ENCODE measurements at places on chromosomes 4 and X.

DNA sequence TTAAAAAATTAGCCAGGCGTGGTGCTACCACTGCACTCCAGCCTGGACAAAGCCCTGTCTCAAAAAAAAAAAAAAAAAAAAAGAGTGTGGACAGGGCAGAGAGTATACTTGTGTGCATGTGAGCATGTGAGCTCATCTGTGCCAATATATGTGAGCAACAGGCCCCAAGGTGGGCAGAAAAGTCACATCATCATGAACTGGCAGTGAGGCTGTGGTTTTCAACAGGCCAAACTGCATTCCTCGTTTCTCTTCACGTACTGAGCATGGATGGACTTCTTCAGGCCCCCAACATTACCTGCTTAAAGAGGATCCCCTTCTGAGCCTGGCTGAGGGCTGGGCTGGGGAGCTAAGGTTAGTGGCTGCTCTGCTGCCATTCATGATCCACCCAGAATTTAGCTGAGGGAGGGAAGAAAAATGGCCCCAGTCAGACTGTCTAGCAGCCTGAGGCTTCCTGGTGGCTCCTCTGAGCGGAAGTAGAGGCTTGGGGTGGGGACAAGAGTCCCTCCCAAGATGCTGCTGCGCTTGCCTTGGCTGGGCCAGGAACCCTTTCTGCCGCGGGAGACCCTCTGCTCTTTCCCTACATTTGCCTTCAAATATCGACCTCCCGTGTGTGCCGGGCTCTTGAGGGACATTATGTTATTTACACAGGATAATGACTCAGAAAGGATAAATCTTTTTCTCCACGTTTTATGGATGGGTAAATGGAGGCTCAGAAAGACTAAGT is 55.0 kb downstream of the DIPK2B start:
- no peak for DNase-seq

- no peak for DNase-seq
Observed at GRCh38 chr4:29405116-29405515, 1315.1 kb upstream of the PCDH7 start.

DNA sequence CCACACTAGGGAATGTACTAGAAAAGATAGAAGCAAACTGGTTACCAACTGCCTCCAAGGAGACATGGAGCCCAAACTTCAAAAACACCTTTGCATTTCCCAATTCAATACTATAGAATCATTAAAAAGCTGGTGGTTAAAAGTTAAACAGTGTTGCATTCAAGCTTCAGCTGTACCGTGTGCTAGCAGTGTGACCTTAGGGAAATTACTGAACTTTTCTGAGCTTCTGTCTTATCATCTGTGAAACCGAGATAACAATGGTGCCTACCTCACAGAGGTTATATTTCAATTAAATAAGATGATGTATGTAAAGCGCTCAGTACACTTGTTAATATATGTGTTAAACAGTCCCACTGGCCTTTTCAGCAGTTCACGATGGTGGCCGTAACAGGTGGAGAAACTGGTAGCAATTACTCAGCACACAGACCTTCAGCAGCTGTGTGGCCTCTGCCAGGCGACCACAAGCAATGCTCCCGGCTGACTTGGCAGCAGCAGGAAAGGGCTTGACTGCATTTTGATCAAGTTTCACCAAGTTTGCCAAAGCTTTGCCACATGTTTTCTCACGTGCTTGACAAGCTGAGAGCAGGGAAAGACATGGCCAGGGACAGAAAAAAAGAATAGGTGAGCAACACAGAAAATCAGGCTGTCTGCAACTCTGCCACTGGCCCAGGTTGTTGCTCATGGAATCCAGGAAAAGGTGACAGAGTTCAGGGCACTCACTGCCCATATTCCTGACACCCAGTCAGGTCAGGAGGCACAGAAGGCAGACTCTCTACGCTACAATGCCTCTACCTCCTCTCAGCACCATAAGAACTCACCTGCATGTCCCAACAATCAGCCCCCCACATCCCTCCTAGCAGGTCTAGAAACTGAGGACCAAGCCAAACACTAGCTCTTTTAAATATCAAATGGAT is 72.1 kb downstream of the PARM1 start:
- no peak for DNase-seq

GRCh38 chr4:124868495-124868894 is 156.0 kb upstream of the ANKRD50 start:
- no peak for DNase-seq

DNA sequence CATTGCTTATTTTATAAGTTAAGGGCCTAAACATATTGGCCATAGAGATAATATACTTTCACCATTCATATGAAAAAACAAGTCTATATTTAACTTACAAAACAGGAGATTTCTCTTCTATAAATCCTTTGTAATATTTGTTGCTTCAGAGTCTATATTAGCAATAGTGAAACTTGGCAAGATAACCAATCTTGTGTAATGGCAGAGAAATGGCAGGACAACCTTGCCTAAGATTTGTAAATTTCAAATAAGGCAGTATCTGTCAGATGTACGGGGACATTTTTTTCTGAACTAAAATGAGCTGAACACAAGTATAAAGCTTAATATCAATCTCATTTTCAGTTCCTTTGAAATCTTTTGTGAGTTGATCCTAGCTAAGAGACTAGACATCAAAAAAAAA is 17.8 kb upstream of the CPEB2 start:
- DNase-seq: no peak

GRCh38 chr4:15695729-15696128 is 7.1 kb upstream of the BST1 start:
- DNase-seq: no peak

GRCh38 chr4:86582410-86582809 is 11.7 kb upstream of the PTPN13 start:
- no peak for DNase-seq

DNA sequence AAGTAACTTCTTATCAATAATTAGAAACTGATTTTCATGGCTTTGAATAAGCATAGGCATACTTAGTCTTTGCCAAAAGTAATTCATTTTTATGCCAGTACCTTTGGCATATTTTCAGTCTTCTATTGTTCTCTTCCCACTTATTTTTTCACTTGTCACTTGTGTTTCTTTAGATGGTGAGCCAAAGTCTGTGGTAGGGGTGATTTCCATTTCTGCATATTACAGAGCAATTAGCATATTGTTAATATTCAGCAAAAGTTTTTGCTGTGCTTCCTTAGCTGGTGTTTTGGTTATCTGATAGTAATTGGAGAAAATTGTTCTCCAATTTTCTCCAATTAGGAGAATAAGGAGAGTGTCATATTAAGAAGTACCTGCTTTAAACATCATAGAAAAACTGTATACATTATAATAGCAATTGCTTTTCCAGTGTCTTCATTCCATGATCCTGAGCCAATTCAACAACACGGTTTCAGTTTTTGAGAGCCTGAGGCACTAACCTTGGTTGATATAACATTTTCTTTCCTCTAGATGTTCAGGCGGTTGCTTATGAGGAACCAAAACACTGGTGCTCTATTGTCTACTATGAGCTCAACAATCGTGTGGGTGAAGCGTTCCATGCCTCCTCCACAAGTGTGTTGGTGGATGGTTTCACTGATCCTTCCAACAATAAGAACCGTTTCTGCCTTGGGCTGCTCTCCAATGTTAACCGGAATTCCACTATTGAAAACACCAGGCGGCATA is 64.7 kb downstream of the SMAD1 start:
- no peak for DNase-seq

DNA sequence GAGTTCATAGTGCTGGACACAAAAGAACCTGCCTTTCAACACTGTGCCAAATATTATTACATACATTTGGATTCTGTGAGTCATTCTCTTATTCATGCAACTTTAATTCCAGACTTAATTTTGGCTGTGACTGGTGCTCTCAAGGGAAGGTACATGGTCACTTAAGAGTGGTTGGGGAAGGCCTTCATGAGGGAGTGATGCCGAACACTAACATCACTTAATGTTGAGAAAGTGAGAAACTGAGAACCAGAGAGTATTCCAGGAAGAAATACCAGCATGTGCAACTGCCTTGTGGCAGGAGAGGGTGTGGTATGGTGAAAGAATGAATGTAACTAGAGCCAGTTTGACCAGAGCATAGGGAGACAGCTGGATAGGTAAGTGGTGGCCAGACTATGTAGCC is 41.5 kb upstream of the FHDC1 start:
- no peak for DNase-seq

DNA sequence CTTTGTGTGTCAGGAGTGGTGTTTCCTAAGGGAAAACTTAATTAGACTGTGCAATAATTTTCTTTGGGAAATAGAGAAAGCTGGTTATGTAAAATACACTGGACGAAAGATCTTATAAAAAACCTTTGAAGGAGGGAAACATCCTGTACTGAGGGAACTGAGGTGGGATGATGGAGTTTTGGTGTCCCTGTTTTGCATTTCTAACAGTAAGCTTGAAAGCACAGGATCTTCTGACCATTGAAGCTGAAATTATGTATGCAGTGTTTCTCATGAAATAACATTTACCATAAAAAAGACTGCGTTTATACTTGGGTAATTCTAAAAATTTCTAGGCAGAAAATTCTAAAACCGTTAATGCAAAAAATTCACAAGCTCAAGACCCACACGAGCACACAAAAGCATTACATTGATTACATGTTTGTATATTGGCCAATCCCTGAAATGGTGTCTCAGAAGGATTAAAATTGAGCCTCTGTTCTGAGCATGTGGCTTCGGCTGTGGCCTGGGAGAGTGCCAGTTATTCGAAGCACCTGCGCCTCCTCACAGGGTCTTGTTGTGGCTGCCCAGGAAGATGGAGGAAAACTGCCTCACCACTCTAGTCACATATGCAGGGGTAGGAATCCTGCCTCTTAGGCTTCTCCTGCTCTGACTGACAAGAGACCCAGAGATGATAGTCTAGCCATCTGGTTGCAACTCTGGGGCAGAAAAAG is 49.5 kb downstream of the JADE3 start:
- DNase-seq: no peak

- DNase-seq: no peak
Observed at GRCh38 chr4:8071766-8072165, 86.8 kb downstream of the ABLIM2 start.

GRCh38 chrX:15451913-15452312 is 41.2 kb downstream of the PIR start:
- DNase-seq: no peak

- DNase-seq: no peak
Observed at GRCh38 chrX:132732236-132732635, 226.2 kb downstream of the HS6ST2 start.

DNA sequence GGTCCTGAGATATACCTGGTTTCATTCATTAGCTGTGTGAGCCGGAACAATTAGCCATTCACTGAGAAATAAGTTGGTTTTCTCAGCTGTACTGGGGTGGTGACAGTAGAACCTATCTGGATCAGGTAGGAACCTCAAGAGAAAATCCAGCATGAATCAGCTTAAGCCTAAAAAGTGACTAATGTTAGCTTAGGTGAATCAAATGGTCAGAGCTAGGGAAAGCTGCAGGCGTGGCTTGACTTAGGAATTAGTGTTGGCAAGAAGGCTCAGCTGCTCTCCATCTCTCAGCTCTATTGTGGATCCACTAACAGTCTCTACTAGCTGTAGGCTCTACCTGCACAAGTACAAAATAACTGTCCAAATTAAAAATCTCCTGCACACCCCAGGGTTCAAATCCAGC is 1025.5 kb downstream of the RAB28 start:
- no peak for DNase-seq

GRCh38 chr4:34412233-34412632 is 1832.1 kb downstream of the ARAP2 start:
- no peak for DNase-seq

DNA sequence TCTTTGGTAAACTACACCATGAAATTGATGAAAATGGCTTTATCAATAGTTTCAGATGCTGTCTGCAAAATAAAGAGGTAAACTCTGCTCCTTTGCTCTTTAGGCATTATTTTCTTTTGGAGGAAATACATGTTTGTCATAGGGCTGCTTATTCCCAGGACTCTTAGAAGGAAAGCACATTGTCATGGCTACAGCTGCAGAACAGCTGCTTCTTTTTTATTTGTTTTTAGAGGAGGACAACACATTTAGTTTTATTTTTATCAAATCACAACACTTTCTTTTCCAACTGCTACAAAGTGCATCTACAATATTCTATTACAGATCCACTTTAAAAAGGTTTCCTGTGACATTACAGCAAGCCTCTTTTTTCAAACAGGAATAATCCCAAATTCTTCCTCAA is 12.7 kb upstream of the HPF1 start:
- DNase-seq: no peak

GRCh38 chrX:771536-771935 is 140.9 kb downstream of the SHOX start:
- no peak for DNase-seq

DNA sequence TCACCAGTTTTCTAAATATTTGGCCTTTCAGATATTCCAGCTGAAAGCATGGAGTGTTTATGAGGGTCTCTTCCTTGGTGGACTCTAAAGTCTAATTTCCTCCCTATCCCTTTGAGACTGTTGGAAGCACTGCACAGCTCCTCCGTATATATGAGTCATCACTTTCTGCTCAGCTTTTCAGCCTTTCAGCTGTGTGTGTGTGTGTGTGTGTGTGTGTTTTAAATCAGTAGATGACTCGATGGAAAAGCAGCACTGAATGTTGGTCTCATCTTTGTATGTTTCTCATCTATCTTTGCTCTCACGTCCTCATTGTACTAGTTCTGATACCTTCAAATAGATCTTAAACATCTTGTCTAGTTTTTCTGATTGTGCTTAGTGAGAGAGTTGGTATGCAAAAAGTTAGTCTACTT is 81.6 kb downstream of the ZFX start:
- DNase-seq: no peak

DNA sequence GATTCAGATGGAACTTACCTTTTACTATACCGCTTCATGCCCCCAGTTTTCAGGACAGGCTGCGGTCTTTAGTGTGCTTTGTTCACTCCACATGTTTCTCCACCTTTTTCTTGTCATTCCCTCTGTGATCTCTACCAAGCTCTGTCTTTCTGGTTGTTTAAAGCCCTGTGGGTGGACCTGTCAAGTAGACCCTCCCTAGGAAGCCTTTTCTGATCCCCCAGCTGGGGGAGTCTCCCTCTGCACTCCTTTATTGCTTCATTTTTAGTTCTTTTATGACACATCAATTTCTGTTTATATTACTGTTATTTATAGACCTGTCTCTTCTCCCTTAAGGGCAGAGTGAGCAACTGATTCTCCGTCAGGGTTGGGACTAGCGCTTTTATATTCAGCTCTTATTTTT is 150.2 kb downstream of the C4orf33 start:
- no peak for DNase-seq

Measured in activated CD4-positive, alpha-beta T cell treated with anti-CD3 and anti-CD28 coated beads for 1 hour (primary cell).